ENCODE measurements at places on chromosomes 5 and 9.

GRCh38 chr5:166709691-166710090 is 1581.8 kb upstream of the WWC1 start:
- no peak for DNase-seq

DNA sequence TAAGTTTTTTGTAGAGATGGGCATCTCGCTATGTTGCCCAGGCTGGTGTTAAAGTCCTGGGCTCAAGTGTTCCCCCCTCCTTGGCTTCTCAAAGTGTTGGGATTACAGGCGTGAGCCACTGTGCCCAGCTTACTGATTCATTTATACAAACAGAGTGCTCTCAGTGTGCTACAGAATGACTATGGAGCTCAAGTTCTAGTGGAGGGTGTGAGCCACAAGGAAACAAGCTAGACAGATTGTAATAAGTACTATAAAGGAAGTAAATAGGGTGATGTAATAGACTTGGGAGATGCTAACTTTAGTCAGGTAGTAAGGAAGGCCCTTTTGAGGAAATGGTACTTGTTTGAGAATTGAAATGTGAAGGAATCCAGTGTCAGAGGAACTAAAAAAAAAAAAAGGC is 1.7 kb upstream of the TMEM267 start:
- no peak for DNase-seq

- no peak for DNase-seq
These were observed 737 bp downstream of the RNF180 start for GRCh38 chr5:64166201-64166959.

DNA sequence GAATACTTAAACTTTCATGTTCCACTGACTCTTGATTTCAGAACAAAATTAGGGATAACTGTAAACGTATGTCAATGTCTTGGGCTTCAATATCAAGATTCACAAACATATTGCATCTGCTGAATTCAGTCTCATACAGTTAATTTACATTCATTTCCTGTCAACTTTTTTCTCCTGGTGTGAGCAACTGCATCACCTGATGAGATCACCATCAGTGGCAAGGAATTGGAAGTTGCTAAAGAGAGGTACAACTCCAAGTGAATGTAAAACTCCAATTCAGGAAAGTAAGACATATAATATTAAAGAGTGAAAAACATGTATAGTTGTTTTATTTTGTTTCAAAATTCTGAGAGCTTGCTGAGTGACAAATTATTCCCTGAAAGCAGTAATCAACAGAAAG is 1336.2 kb upstream of the C9orf72 start:
- no peak for DNase-seq

- DNase-seq, result no peak
These were observed 22.9 kb upstream of the TAS2R1 start for GRCh38 chr5:9653061-9653460.

DNA sequence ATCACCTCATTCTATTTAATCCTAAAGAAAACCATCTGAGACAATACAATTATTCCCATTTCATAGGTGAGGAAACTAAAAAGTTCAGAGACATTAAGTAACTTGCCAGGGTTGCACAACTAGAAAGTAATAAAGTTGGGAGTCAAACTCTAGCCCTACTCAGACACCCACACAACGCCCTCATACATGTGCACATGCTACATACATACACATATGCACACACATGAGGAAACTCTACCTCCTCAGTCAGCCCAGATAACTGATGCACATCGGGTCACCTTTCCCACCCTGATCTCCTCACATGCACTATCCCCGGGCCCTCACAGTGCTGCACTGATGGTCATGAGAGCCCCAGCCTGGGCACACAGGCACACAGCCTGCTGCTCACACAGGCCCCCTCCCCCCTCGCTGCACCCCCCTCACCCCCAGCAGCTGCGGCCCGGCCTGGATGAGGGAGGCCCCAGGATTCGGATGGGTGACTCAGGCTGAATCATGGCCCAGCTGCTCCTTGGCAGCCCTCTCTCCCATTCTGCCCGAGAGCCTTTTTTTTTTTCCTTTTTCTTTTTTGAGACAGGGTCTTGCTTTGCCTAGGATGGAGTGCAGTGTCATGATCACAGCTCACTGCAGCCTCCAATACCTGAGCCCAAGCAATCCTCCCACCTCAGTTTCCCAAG is 5.0 kb upstream of the GPRIN1 start:
- DNase-seq, result no peak

GRCh38 chr9:89311346-89312221 is 589 bp downstream of the CKS2 start:
- no peak for DNase-seq

GRCh38 chr5:76820526-76820890 is 1.7 kb downstream of the F2RL1 start:
- DNase-seq, result no peak

- DNase-seq, result no peak
These were observed 2252.4 kb downstream of the MAT2B start for GRCh38 chr5:165757791-165758190.

- peak; percentile 78 for DNase-seq
These were observed 3.3 kb upstream of the TMEM141 start for GRCh38 chr9:136787690-136788400.

- no peak for DNase-seq
These were observed 139.9 kb downstream of the GADD45G start for GRCh38 chr9:89744730-89745129.
